NCI-H2107 (cell line): ENCODE measurements at places on chromosomes 1 and 21.

- DNase-seq, result no peak
Measured at GRCh38 chr1:150061632-150062101, 5.9 kb upstream of the VPS45 start.

DNA sequence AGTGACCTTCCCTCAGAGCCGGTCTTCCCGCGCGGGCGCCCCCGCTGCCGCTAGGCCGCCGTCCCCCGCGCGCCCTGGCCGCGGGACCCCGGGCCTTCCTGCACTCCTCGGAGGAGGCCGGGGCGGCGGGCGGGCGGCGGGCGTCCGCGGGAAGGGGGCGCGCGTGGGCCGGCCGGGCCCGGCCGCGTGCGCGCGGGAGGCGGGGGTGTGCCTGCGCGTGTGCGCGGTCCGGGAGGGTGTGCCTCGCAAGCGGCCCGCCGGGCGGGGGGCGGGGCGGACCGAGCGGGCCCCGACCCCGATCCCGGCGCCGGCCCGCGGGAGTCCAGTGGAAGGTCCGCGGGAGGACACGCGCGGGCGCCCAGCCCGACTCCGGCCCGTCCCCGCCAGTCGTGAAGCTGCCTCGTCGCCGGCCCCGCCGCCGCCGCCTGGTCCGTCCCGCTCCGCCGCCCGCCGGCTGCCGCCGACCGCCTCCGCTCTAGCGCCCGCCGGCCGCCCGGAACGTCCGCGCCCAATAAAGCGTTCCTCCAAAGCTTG is 438 bp downstream of the MRPS6 start:
- no peak for DNase-seq

GRCh38 chr1:172485626-172486025 is 41.8 kb upstream of the PIGC start:
- DNase-seq, result no peak

DNA sequence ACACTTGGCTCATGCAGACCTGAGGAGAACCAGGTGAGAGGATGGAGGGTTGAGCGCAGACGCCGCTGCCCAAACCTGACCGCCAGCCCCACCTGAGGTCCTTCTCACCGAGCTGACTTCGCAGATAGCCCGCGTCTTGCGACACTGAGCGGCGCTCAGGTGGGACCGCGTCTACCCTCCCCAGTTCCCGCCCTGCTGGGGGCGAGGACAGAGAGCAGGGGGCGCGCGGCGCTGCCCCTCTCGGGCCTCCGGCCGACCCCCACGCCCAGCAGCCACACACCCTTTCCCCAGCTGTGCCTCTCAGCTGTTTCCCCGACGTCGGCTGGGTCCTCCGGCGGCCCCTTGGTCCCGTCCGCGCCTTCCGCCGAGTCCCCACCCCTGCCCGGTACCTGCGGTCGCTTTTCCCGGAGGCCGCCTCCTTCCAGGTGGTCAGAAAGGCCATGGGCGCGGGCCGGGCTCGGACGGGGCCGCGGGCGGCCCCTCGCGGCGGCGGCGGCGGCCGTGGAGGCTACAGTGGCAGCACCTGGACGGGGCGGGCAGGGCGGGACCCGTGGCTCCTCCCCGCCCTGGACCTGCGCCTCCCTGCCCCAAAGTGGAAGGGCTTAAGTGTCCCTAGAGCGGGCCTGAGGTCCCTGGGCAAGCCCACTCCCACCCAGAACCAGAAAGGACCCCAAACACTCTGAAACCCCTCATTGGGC is 14.4 kb upstream of the TTC39A start:
- DNase-seq, result no peak

GRCh38 chr21:37364722-37365121 is 1.9 kb upstream of the DYRK1A start:
- DNase-seq, result no peak

- DNase-seq, result no peak
Measured at GRCh38 chr1:230682882-230683610, 30.9 kb downstream of the AGT start.

- DNase-seq, result no peak
Measured at GRCh38 chr21:42959728-42960127, 14.6 kb upstream of the PKNOX1 start.

- DNase-seq, result no peak
Measured at GRCh38 chr1:172286629-172287076, 133.8 kb upstream of the C1orf105 start.

- no peak for DNase-seq
Measured at GRCh38 chr1:22539510-22540118, 23.7 kb upstream of the EPHA8 start.

- no peak for DNase-seq
Measured at GRCh38 chr1:231748760-231749415, 122.3 kb downstream of the DISC1 start.
